ENCODE measurements at places on chromosomes 4 and X. TPM values are rescaled to one million over a fixed set of nuclear protein-coding genes. Genes with fewer than 3 reads are reported as not detected.
A peak's percentile ranks its signal among the peaks of the same experiment; 100 is the strongest.

DNA sequence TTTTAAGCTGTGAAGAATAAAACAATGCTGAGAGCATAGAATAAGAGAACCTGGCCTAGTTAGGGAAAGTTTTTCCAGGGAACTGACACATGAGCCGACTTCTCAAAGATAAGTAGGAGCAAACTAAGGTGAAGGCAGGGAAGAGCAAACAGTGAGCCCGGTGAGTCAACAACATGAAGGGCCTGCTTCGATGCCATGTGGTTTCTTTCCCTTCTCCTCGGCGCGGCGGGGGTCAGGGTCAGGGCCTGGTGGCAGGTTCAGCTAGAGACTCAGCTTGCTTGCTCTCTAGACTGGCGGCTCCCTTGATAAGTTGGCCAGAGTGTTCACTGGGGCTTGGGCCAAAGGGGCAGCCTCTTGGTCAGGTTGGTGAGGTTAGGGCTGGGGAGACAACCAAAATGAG is 81.1 kb downstream of the DLG3 start:
- no peak for DNase-seq

DNA sequence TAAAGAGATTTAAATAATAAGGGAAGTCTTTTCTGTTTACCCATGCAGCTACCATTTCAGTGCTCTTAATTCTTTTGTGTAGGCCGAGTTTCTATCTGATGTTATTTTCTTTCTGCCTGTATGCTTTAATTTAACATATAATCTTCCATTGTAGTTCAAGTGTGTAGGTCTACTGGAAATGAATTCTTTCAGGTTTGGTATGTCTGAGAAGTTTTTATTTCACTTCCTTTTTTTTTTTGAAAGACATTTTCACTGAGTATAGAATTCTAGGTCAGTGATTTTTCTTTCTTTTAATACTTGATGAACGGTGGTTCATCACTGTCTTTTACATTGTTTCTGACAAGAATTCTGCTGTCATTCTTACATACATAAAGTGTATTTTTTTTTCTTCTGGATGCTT is 42.1 kb downstream of the VAMP7 start:
- no peak for DNase-seq

- peak; percentile 48 for DNase-seq
These were observed 55.9 kb upstream of the IL15 start for GRCh38 chr4:141580523-141580922.

- DNase-seq, result peak; percentile 88
These were observed 184.6 kb upstream of the KIT start for GRCh38 chr4:54473077-54473545.

PAGE5 gene
- 37.9 TPM for total RNA-seq

DNA sequence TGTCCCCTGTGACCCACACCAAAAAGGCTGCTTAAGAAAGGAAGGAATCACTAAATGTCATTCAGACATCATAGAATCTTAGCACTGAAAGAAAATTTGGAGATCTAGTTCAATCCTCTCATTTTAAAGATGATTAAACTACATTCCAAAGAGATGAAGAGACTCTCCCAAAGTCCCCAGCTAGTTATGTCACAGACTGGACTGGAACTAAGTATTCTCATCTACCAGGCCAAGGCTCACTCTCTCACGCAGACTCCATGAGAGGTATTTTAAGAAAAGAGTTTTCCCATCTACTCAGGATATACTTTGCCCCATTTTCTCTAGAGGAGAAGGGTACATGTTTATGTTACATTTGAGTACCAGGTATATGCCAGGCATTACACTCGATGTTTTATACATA is 6.9 kb downstream of the FABP2 start:
- DNase-seq, result no peak

GRCh38 chr4:5654791-5655190 is 53.6 kb downstream of the EVC2 start:
- DNase-seq, result no peak

DNA sequence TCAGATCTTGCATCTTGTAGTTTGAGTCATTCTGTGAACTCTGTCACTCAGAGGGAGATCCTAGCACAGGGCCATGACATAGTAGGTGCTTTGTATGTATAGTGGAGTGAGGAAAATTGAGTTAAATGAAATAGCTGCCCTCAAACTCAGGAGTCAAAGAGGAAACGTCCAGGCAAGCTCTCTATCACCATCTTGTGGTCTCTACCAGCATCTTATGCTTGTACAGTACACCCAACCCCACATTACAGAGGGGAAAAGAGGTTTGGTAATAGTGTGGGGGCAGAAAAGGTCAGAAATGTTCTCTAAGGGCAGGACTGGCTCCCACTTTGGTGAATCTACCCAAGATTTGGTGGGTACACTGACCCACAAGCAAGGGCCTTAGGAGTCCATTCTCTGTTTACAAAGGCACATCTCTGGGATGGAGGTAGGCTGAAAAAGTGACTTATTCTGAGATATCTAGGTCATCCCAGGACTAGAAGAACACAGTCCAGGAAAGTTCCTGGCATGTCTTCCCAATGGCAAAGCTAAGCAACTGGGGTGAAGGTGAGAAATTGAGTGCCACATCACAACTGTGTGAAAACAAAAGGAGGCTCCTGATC is 131.8 kb downstream of the OR13H1 start:
- DNase-seq, result peak; percentile 27

DNA sequence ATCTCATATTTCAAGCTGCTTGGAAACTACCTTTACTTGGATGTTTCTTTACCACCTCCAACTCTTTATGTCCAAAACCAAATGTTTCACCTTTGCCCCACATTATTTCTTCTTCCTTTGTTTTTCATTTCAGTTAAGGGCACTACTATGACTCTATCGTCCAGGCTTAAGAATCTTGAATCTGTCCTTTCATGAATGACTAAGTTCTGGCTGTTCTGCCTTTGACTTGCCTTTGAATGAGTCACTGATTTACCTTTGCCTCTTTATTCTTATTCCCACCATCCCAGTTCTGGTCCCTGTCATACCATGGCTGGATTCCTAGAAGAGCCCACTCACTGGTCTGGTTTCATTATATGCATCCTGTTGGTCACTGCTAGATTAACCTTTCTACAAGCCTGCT is 30.6 kb upstream of the PLAC1 start:
- no peak for DNase-seq

CORIN gene
- total RNA-seq, result 0.25 TPM

- DNase-seq, result no peak
These were observed 45.2 kb downstream of the ZNF674 start for GRCh38 chrX:46500054-46500453.

GRCh38 chr4:139655116-139655515 is 10.5 kb upstream of the MGST2 start:
- DNase-seq, result peak; percentile 52

GRCh38 chr4:172843192-172843591 is 325.4 kb upstream of the GALNT7 start:
- no peak for DNase-seq

GRCh38 chr4:158949099-158949498 is 153.8 kb upstream of the RAPGEF2 start:
- peak; percentile 23 for DNase-seq

DNA sequence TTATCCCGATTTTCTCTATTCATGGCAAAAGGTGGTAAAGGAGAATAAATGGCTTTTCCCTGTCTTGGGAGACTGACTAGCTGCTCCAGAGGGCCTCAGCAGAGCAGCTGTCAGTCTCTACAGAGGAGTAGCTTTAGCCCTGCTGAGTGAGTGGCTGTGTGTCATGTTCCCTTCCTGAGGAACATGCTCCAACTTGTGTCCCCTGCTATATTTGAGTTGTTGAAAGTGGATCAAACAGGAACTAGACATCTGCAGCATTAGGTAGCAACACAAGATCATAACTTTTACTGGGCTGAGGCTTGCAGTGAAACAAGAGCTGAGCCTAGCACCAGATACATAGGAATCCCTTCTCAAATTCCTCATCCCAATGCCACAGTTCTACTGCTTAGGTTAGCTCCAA is 26.7 kb upstream of the PLAC1 start:
- no peak for DNase-seq

- no peak for DNase-seq
These were observed 47.1 kb upstream of the NPY2R start for GRCh38 chr4:155161357-155161756.

GRCh38 chrX:110310896-110311295 is 7.0 kb downstream of the AMMECR1 start:
- DNase-seq, result no peak

PNCK gene
- 4.4 TPM for total RNA-seq
